ENCODE measurements at places on chromosomes 11 and 22.
A peak's percentile ranks its signal among the peaks of the same experiment; 100 is the strongest.

- DNase-seq = no peak
Measured at GRCh38 chr22:40512426-40513136, 123.9 kb downstream of the MRTFA start.

- DNase-seq = no peak
Measured at GRCh38 chr11:110805756-110806155, 93.5 kb upstream of the ARHGAP20 start.

DNA sequence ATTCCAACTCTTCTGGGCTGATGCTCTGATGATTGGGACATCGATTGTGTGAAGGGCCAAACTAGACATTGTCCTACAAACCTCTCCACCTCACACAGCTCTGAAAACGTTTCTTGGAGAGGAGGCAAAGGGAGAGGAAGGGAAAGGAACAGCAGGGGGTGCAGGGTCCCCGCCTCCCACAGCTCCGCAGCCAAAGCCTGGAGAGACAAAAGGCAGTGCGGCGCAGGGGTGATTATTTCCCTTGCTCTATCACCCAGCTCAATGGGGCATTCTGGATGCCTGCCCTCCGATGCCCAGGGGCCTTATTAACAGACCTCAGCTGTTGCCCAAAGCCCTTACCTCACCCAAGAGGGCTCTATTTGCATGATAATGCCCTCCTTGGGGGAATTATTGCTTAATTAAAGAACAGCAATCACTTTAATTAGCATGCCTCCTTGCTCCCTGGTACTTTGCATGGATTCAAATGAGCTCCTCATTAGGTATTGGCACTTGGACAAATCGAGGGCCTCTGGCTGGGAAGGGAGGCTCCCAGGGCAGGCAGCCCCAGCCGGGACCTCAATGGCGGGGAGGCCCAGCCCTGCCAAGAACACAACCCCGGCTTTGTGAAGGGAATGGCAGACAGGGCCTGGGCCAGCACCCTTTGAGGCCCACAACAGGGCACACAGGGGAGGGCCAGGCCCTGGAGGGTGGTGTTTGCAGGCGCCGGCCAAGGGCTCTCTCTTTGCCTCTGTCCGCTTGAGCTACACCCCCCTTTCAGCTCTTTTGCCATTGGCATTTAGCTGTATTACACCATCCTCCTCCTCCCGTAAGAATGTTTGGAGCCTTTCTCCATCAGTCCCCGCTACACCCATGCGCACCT, 19.8 kb upstream of the CDON start:
- DNase-seq = peak; percentile 47

- DNase-seq = no peak
Measured at GRCh38 chr22:28395920-28396753, 283.5 kb downstream of the TTC28 start.

DNA sequence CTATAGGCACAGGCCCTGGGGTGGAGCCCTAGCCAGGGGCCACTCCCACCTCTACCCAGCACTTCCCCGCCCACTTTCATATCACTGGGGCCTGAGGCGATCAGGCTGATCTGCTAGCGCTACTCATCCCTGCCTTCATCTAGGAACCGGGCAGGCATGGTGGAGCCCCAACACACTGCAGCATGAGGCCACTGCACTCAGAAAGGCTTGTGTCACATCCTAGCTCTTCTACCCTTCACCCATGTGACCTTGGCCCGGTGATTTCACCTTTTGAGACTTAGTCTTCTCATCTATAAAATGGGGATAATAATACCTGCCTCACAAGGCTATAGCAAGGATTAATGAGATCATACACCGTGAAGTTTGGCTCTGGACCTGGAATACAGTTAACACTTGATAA, 18.1 kb upstream of the GDPD5 start:
- DNase-seq = no peak

- DNase-seq = no peak
Measured at GRCh38 chr22:48710410-48710809, 1117.3 kb downstream of the BRD1 start.
